MV-4-11 (cell line): ENCODE measurements at places on chromosomes 3 and 15.

- no peak for DNase-seq
These were observed 43.7 kb upstream of the TIPARP start for GRCh38 chr3:156630773-156631093.

GRCh38 chr3:115861166-115861733, 237.9 kb downstream of the GAP43 start:
- DNase-seq = no peak

DNA sequence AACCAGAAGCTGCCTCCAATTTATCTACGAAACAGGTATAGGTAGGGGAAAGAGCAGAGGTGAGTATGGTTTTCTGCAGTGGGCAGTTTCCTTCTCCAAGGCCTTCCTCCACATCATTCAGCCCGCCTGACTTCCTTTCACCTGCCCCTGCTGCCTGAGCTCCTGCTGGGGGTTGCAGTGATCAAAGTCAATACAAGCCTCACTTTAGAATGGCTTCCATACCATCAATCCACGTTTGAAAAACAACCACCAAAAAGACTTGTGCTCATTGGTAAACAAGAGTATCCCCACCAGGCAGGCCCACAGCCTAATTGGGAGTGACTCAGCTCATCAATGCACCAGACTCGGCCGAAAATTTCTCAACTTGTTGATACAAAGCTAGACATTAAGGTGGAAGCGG, 159.9 kb downstream of the MAGI1 start:
- no peak for DNase-seq

DNA sequence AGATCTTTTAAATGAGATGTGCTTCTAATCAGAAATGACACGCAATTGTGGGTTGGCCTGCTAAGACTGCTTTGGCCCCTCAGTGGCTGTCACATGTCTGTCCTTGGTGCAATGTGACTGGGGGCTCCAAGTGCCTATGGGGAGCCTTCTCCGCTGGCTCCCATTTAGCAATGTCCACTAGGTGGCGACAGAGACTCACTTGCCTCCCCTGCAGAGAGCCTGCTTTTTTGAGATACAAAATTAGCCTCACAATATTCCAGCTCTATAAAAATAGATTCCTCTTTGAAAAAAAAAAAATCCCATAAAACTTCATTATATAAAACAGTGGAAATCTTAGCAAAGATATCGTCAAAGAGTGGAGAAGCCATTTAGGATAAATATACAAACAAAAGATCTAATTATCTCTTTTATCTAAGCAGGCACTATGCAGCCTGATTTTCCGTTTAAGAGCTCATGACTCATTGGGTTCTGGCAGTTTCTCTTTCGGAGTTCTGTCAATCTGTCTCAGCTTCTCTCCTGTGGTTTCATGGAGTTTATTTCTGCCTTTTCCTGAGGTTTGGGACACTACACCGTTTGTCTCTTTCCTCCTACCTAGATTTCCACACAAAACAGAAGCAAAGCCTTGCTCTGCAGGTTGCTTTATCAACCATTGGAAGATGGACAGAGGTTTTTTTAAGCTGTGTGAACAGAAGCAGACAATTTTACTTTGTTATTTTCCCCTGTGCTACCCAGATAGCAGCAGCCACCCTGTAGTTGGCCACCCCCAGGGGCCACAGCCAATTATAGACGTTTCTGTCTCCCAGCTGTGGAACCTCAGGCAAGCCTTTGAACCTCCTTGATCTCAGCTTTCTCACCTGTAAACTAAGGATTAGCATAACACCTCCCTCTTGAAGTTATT, 68.4 kb upstream of the TNFAIP8L3 start:
- peak; percentile 75 for DNase-seq

GRCh38 chr3:128432971-128433836, 33.5 kb downstream of the DNAJB8 start:
- DNase-seq = no peak

DNA sequence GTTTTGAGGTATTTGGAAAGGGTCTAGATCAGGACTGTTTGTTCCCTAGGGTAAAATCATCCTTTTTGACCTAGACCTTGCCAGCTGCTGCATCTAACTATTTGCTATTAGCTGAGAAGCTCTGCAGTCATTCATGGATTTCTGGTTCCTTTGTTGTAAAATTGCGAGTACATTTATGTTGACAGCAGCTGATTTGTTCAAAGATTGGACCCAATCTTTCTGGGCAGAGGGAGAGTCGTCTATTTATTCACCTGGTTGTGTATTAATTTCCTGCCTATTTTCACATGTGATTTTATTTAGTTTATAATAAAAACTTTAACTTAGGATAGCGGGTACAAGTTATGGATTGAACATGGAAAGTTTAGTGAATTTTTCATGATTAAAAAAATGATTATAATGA, 236.3 kb downstream of the CNTN4 start:
- no peak for DNase-seq

- no peak for DNase-seq
These were observed 48.7 kb downstream of the BCHE start for GRCh38 chr3:165788531-165788930.

DNA sequence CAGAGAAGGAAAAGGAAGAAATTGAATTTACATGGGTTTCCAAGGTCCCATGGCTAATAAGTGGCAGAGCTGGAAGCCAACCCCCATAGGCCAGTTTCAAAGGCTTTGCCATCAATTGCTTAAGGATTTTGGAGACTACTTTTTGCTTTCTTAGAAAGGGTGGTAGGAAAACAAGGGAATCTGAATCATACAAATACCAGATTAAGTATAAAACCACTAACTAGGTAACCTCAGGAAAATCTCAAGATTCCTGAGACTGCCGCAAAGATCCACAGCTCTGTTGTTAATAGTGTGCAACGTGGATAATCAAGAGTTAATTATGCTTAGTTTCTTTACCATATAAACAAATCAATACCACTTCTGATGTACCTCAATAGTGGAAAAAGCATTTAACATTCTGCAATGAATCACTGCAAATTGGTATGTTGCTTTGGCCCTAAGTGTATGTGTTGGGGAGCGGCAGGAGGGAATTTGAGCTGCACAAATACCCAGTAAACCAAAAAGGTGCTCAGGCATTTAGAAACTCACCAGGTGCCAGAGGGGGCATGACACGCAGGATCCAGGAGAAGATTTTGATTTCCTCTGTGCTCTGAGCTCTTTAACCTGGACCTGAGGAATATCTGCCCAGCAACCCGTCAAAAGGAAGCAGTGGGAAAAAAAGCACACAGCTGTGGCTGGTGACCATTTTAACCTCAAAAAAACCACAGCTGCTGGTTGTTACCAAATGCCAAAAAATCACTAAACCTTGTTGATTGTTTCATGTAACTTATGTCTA, 22.0 kb downstream of the AADAC start:
- peak; percentile 15 for DNase-seq

GRCh38 chr15:67914537-67915460, 75.0 kb upstream of the RNU6-1 start:
- DNase-seq = no peak

- DNase-seq = peak; percentile 27
These were observed 72.8 kb downstream of the SLC9A9 start for GRCh38 chr3:143775459-143775858.

- DNase-seq = no peak
These were observed 589 bp downstream of the KLF15 start for GRCh38 chr3:126356373-126357264.

- DNase-seq = no peak
These were observed 13.4 kb upstream of the MFSD1 start for GRCh38 chr3:158788446-158788845.

DNA sequence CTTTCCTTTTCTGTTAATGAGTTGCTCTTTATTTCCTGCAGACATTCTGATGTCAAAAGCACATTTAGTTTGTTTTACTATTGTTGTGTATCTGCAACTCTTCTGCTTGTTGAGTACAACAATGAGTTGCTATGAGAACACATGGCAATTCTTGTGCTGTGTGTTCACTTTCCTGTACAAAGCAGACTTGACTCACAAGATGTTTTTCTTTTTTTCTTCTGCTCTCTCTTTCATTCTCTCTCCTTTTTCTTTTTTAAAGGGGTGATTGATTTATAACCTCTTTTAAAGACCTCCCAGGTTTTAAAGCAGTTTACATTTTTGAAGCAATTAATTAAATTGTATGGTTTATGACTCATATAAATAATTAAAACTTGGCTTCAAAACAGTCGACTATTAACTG, 31.6 kb upstream of the ABHD10 start:
- DNase-seq = no peak

GRCh38 chr15:50224606-50225005, 40.9 kb downstream of the HDC start:
- DNase-seq = peak; percentile 29

DNA sequence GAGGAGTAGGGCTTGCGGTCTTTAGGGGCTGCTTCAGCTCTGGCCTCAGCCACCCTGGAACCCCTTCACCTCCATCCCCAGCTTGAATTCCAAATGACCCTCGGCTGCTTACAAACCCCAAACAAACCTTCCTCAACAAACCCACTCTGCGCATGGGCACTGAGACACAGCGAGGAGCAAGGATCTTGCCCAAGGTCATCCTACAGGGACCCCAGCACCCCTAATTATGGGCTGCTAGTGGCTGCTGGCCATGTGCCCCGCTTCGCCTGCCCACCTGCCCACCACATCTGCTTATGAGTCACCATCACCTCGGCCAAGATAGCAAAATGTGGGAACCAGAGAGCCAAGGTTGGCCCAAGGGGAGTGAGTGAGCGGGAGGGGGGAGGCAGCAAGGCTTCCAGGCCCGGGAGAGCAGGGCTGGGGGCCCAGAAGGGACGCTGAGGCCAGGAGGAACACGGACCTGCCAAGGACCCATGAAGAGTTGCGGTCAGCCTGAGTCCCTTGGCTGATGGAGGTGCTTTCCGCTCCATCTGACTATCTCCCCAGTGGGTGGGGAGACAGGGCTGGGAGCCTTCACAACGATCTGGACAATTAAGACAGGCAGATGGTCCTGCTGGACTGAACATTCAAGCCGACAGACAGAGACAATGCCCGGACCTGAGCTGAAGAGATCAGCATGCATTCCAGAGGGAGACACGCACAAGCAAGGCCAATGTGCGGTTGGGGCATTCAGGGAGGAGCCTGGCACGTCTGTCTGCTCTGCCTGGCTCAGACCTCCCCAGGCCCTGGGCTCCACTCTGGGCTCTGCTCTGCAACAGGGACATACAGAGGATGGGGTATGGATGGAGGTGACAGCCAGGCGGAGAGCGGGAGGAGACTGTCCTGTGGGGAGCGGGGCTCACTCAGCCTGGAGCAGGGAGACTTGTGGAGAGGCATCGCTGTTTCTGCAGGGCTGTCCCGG, 10.8 kb upstream of the GRIP2 start:
- DNase-seq = no peak

GRCh38 chr15:77798847-77799246, 166.1 kb upstream of the LINGO1 start:
- DNase-seq = no peak

DNA sequence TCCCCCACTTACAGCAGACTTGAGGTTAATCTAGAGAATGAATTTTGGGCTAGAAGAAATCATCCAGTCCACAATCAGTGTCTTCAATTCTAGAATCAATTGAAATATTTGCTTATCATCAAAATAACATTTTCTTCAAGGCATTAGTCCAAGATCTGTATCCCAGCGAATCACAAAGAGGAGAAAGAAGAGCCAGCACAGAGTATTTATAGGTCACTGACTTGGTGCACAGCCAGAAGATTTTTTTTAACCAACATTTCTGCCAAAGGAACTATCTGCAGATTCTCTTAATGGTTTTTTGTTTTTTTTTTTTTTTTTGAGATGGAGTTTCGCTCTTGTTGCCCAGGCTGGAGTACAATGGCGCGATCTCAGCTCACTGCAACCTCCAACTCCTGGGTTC, 178.2 kb downstream of the TNIK start:
- no peak for DNase-seq

GRCh38 chr3:123695152-123695551, 110.3 kb upstream of the HACD2 start:
- no peak for DNase-seq

DNA sequence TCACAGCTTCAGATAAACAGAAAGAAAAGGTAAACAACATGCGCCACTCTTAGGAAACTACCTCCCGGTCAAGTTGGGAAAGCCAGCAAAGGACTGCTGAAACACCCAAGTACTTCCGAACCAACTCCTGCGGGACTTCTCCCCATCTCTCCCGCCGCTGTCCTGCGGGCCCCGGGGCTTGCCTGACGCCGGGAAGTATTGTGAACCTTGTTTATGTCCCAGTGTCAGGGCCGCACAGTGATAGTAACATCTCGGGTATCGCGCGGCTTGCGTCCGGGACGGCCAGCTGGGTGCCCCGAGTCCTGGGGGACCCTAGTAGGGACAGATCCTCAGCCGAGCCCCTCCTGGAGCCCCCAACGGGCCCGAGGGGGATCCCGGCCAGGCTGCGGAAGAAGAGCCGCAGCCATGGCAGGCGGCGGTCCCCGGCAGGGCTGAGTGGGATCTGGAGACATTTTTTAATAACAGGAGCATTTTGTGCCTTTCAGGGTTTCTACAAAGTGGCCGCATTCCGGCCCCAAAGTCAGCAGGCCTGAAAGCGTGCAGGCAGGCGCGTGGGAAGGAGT, 756 bp downstream of the CLPX start:
- peak; percentile 36 for DNase-seq

GRCh38 chr3:194128202-194128918, 7.6 kb upstream of the HES1 start:
- DNase-seq = no peak

DNA sequence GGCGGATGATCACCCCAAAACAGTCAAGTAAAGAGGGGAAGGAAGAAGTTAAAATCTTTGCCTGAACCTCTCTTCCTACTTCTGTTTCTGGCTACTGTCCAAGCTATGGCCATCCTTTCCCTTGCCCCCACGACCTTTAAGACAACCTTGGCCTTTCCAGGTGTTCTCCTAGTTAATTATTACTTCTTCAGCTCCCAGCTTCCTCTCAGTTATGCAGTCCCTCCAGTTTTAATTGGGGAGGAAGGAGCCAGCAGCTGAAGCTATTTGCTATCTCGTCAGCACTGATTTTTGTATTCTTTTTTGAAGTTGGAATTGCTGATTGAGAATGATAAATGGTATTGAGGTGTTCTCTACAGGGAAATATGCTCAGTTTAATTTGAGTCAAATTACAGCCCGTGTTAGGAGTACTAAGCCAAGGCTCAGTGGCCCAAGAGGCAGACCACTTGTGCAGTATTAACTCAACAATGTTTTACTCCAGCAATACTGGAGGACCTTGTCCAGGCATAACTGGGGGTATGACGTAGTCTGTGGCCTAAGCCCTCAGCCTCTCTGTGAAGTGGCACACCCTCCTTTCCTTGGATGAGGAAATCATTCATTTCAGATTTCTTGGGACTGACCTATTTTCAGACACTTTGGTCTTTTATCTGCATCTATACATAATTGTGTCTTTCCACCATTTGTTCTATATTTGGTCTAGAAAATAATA, 336.9 kb downstream of the SLC9A9 start:
- DNase-seq = no peak

DNA sequence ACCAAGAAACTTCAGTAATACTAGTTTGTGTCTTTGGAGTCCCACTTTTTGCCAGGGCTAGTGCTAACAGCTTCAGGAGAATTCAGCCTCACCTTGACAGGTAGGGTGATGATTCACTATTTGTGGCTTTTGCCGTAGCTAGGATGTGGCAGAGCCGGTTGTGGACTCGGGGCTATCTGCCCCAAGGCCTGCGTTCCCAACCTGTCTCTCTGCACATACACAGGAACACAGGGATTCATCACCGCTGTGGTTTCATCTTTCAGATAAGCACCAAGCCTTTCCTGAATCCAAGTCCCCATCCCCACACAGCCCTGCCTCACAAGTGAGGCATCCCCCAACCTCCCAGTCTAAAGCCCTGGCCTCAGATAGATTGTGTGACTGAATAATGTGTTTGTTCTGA, 45.2 kb upstream of the POLG start:
- DNase-seq = no peak
